ENCODE measurements at places on chromosomes 2 and 18.

DNA sequence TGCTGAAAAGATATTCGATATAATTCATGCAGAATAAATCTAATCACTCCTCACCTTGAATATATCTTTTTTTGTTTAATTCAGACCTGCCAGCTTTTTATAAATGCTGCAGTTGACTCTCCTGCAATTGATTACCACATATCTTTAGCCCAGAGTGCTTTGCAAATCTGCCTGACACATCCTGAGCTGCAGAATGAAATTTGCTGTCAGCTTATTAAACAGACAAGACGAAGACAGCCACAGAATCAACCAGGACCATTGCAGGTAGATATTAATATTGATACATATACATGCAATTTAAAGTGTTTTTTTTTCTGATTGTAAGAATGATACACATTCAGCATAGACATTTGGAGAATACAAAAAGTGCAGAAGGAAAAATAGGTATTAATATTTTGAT is 35.6 kb upstream of the DYNC2LI1 start:
- no peak for DNase-seq

GRCh38 chr18:33231474-33232317 is 208.8 kb downstream of the CCDC178 start:
- DNase-seq = peak; percentile 59

- DNase-seq = no peak
These were observed 13.1 kb upstream of the SATB2 start for GRCh38 chr2:199470672-199471442.

- no peak for DNase-seq
These were observed 261.5 kb downstream of the TRIB2 start for GRCh38 chr2:12978066-12978835.

GRCh38 chr18:78092901-78093300 is 843.3 kb downstream of the GALR1 start:
- DNase-seq = no peak

- no peak for DNase-seq
These were observed 48.9 kb downstream of the ARL4C start for GRCh38 chr2:234447963-234448362.

GRCh38 chr2:134377730-134378129 is 123.9 kb downstream of the MGAT5 start:
- no peak for DNase-seq

DNA sequence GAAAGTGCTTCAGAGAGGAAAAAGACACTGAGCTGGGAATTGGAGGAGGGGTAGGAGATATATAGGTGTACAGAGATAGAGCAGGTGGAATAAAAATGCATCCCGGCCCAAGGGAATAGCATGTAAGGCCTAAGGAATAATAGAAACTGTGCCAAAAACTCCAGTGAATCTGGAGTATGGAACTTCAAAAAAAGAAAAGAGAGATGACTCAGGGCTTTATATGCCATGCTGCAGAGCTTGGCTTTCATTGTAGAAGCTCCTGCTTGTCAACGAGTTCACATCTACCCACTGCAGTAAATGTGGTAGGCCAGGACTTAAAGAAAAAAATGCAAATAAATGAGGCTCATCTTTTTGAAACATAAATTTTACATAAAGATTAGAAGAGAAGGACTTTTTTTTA is 131.8 kb downstream of the MREG start:
- DNase-seq = no peak

DNA sequence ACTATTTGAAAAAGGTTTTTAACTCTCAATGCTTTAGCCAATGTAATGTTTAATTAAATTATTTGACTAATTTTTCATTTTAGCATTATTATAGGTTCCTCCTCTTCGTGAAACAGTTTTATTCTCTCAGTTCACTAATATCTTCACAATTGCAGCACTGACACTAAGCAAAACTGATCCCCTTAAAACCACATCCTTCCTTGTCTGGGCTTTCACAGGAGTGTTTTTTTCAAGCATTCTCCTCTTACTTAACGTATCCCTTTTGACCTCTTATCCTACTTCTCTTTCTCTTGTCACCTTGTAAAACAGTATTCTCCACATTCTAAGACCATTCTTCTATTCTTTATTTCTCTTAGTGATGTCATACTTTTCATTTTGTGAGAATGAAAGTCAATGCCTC is 112.8 kb downstream of the DSC3 start:
- no peak for DNase-seq

GRCh38 chr18:21146016-21146415 is 34.4 kb upstream of the ROCK1 start:
- no peak for DNase-seq

DNA sequence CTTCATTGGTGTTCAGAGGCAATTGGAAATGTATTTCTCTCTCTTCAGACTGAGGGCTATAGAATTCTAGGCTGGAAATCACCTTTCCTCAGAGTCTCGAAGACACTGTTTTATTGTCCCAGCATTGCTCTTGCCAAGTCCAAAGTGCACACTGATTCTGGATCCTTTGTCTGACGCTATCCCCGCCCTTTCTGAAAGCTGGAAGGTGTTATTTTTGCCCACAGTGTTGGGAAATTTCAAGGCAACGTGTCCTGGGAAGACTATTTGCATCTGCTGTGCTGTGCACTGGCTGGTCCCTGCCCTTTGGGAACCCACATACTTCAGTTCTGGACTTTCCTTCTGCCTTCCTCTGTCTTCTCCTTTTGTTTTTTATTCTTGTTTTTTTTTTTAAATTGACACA is 190.8 kb downstream of the SH3BP4 start:
- DNase-seq = no peak

DNA sequence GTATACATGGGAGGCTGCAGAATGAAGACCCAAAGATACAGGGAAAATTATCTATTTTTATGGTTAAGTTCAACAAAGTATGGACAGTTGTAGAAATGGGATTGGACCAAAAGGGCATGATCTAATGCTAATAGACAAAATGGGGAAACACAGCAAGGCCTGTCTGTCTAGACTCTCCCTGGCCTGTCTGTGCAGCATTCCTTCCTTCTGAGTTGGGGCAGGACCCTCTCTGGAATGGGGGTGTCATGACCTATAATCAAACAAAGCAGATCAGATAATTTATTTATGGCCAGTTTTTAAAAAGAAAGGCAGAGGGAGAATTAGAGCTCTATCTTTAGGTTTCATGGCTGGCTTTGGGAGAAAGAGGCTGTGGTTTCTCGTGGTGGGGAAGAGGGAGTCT is 104.4 kb downstream of the CTIF start:
- no peak for DNase-seq

- DNase-seq = no peak
These were observed 60.0 kb downstream of the BOLA3 start for GRCh38 chr2:74087696-74088095.

GRCh38 chr18:23629444-23629946 is 33.2 kb downstream of the ANKRD29 start:
- no peak for DNase-seq

DNA sequence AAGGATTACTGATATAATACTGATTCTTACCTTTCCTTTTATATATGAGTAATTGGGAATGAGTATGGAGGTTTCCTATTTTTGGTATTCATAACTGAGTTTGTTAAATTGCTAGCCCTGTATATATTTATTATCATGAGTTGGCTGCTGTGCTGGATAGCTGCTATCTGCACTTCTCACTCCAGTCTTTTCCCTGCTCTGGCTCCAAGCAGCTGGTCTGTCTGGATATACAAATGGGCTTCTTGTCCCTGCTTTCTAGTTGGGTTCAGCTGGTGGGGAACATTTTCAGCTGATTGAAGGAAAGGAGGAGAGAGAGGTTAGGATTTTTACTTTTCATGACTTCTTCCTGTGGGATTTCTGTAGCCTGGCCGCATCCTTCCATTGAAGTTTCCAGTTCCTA is 41.2 kb downstream of the AGFG1 start:
- no peak for DNase-seq

DNA sequence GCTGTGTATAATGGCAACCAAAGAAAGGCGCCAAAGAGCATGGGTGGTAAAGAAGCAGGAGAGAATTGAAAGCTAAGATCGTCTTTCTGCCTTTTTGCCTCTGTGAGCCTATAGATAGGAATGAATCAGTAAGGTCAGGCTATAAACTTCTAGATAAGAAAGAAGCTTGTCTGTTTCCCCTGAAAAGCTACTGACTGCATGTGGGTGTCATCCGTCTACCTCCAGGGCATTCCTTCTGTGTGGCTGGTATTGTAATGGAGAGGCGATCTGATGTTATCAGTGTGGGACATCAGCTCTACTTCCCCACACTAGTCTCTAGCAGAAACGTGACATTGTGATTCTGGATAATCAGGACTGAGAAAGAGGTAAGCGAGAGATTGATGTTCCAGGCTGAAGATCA is 63.4 kb upstream of the PLA2R1 start:
- DNase-seq = no peak

DNA sequence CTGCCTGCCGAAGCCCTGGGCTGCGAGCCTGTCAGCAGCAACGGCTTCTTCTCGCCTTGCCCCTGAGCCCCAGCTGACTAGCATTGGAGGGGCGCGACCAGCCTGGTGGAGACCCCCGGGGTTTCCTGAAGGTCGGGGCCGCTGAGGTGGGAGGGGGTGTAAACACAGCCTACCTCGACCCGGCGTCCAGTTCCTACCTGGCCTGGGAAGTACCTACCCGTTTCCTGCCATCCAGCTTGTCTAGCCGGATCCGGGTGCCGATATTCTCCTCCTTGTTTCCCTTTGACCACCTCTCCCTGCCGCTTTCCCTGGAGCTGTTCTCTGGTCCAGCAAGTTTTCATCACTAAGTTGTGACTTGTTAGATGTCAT is 511 bp downstream of the MOB4 start:
- no peak for DNase-seq

DNA sequence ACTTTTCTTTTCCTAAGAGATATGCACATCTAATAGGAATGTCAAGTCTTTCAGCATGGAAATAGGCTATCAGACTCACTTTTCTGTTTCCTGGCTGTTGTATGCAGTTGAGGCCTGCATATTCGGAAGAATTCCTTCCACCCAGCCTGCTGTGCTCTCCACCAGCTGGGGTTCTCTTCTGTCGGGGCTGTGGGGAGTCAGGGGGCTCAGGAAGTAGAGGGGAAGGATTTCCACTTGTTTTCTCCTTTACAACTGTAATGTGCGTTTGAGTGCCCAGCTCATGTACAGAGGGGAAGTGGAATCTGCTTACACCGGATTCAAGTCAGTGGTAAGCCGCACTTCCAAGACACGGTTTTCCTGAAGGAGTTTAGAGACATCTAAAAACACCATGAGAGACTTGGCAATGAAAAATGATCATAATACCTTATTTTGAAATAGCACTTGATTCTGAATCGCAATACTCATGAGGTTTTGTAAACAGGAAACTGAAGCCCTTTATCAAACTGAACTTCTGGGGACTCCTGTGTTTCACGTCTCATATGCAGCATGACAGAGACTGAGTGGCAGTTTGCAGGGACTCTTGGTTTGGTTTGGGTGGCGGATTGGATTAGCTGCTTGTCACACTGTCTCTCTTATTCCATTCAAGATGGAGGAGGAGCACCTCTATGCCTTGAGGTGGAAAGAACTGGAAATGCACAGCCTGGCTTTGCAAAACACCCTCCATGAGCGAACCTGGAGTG is 90.4 kb downstream of the MTCL1 start:
- DNase-seq = no peak

DNA sequence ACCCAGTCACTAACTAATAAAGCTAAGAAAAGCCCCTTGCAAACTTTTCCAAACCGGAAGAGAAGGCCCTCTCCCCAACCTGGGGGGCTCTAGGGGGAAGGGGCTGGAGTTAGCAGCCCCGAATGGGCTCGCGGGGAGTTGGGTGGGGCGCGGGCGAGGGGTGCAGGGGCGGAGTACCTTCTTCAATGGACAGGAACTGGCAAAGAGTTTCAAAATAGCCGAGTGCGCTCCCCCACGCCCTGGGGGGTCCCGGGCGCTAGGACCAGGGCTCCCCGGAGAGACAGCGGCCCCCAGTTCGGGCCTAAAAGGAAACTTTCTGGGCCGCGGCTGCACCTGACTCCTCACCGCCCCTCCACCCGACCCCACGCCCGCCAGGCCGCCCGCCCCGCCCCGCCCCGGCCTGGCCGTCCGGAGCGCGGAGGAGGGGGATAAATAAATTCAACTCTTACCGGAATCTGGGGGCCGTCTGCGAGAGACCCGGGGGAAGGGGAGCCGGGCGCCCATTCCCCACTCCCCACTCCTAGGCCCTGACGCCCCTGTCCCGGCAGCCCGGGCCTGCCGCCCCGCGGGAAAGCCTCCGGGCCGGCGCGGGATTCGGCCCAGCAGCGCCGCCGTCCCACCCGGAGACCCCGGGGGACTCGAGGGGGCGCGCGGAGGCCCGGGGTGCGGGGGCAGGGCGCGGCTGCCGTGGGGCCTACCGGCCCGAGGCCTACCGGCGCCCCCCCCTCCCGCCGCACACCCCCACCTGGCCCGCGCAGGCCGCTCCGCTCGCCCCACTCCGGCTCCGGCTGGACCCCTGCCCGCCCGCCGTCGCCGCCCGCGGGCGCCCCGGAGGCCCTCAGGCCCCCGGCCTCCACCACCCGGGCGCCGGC is 868 bp downstream of the INO80D start:
- DNase-seq = no peak

- no peak for DNase-seq
These were observed 269.8 kb upstream of the MMADHC start for GRCh38 chr2:149857344-149857743.

- no peak for DNase-seq
These were observed 264.1 kb upstream of the MEIS1 start for GRCh38 chr2:66170744-66171330.

- DNase-seq = no peak
These were observed 74.6 kb upstream of the ZFP36L2 start for GRCh38 chr2:43300781-43301583.

GRCh38 chr2:215906458-215906857 is 106.9 kb downstream of the MREG start:
- no peak for DNase-seq

DNA sequence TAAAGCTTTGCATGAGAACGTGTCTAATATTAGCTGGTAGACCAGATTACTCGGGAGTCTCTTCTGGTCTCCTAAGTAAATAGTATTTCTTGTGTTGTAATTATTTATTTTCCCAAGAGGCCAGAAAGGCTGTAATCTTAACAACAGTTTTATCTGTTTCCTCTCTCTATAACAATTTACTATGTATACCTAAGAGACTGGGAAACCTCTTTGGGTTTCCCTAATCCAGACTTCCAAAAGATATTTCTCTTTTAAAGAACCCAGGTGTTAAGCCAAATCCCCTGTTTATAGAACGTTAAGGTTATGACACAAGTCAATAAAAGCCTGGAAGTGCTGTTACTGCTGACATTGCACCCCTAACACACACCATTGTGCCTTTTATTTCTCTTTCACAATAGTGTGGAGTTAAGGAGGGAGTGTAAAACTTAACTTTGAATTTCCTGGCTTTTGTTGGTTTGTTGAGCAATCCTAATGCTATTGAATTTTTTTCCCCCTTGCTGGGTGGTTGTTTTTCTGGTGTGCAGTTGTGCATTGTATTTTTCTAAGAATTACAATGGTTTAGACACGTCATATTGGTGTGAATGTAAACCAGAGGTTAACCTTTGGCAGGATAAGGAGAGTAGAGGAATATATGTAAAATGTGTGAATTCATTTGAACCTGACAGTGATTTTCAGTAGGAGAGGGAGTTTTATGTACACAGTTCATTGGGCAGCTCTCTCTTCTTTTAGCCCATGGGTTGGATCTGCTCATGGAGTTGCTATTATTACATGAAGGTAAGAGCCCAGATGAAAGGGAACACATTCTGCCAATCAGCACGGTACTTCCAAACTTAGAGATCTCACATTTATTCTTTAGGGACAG is 192.8 kb downstream of the MTX2 start:
- no peak for DNase-seq
